Pancreas (tissue), 10 donors: ENCODE measurements at places on chromosomes 6 and 20. TPM values are rescaled to one million over a fixed set of nuclear protein-coding genes. Genes with fewer than 3 reads are reported as not detected.

SLC22A23 gene
- 12.6 TPM for total RNA-seq

DNA sequence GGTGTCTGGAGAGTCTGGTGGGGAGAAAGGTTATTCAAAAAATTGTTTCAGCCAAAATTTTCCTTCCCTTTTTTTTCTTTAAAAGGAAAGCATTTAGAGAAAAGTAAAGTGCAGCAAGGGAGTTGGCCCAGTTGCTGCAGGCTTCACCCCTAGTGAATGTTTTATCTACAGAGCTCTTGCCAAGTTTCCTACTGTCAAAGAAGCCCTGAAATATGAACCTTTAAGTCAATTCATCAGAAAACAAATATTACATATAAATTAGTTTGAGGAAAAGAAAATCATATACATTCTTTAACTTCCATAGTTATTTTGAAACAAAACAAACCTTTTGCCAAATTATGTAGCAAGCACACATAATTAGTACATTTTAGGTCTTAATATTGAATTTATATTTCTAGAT is 25.0 kb upstream of the HMGCLL1 start:
- no peak for DNase-seq

GRCh38 chr6:105791583-105792318 is 294.4 kb upstream of the PRDM1 start:
- DNase-seq: no peak

- DNase-seq: no peak
These were observed 14.3 kb downstream of the LYRM4 start for GRCh38 chr6:5246141-5247097.

OR12D3 gene
- not detected for total RNA-seq

- no peak for DNase-seq
These were observed 41.7 kb downstream of the SLC24A3 start for GRCh38 chr20:19253916-19254820.

DNA sequence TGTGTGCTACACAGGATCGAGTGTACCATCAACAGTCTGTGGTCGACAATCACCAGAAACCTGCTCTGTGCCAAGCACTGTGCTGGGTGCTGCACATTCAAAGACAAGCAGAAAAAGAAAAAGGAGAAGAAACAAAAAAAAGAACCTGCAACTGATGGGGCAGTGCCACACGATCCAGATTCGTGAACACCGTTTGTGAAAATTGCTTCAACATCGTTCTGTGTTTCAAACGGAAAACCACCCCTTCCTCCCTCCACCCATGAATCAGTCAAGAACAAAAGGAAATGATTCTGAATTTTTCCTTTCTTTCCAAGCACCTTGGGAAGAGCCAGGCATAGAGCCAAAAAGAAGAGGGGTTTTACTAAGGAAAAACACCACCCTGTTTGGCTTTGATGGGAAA is 129.2 kb upstream of the ARID1B start:
- DNase-seq: no peak

- DNase-seq: no peak
These were observed 42.8 kb downstream of the LAMA2 start for GRCh38 chr6:128925765-128926164.

DNA sequence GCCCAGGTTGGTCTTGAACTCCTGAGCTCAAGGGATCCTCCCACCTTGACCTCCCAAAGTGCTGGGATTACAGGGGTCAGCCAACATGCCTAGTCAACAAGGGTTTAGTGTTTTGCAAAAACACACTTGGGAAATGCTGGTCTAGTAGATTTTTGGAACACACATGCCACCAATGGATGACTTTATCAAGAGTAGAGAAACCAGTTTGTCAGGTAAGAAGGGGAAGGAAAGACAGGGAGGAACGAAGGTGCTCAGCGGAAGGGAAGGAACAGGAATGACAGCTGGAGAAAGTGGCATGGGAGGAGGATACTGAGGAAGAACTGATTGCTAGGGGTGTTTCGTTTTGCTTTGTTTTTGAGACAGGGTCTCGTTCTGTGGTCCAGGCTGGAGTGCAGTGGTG is 15.6 kb upstream of the SEC63 start:
- DNase-seq: no peak

DNA sequence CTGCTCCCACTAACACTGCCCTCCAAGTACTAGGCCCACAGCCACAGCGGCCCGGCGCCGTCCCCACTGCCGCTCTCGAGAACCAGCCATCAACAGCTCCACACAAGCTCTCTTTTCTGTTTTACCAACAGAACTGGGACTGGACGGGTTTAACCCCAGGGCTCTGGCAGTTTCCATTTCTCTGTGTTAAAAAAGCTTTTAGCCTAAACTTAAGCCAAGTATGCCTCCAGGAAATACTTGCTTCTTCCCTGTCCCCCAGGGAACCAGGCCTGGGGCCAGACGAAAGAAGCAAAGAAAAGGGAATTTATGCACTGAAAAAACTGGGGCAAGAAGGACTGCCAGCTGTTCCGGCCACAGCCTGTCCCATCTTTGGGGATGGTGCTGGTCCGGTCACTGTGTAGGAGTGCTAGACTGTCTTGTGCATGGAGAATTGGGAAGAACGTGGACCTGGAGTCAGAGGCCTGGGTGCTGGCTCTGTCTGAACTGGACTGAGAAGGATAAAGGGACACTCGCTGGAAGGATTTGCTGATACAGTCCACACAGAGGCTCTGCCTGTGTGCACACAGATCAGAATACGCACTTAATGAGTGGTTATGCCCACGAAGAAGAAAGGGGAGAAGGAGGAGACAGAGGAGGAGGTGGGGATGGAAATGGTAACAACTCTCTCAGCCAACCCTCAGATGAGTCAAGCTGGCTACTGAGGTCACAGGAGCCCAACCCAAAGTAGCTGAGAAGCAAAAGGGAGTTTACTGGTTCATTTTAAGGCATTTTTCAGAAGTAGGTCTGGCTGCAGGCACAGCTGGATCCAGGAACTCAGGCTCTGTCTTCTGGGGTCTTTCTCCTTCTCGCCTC is 254.4 kb upstream of the PMEPA1 start:
- no peak for DNase-seq

TNF gene
- total RNA-seq: 0.85 TPM

DNA sequence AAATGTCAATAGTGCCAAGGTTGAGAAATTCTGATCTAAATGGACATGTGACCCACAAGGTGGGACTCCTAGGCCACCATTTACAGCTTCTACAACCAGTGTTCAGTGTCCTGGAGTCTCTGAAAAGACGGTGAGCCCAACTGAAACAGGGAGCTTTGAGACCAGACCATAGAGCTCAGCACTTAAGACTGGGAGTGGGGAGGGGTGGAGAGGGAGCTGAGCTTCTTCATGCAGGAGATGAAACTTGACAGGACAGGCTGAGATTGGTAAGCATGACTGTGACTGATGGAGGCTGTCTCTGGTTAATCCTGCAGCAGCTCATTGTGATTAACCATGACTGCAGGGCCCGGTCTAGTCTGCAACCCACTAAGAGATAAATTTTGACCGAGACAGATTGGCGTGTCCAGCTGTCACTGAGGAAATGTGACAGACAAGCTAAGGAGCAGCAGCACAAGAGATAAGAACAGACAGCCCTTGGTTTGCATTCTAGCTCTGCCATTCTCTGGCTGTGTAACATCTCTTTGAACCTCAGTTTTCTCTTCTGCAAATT is 1.4 kb upstream of the AAR2 start:
- no peak for DNase-seq

DNA sequence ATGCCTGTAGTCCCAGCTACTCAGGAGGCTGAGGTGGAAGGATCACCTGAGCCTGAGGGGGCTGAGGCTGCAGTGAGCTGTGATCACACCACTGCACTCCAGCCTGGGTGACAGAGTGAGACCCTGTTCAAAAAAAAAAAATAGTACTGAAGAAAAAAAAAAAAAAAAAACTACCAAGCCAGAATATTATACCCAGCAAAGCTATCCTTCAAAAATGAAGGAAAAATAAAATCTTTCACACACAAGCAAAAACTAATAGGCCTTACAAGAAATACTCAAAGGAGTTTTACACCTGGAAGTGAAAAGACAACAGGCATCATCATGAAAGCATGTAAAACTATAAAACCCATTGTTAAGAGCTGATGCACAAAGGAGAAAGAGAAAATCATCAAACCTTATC is 37.5 kb upstream of the SRSF6 start:
- DNase-seq: no peak

ULBP1 gene
- total RNA-seq: 1.3 TPM

DNA sequence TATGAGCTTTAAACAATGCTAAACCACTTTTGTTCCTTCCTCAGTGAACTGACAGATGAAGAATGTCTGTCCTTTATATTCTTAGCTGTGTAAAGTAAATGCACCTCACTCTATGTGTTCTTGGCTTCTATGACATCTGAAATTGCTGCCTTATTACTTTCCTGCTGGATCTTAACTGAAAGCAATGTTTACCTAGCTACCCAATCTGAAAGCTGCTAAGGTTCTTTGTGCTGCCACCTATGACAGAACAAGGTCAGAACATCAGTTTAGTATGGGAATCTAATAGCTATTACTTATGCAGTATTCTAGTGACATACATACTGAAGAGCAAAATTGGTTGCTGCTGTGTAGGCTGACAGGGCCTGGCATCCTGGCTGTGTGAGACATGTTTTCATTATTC is 444.1 kb downstream of the KHDRBS2 start:
- no peak for DNase-seq

- DNase-seq: no peak
These were observed 151.3 kb downstream of the F13A1 start for GRCh38 chr6:6169141-6169540.

- no peak for DNase-seq
These were observed 58.2 kb downstream of the ZNF831 start for GRCh38 chr20:59221707-59222252.

- DNase-seq: no peak
These were observed 58.6 kb downstream of the SYNJ2 start for GRCh38 chr6:158040051-158040803.

ADGRF1 gene
- 0.61 TPM for total RNA-seq

DNA sequence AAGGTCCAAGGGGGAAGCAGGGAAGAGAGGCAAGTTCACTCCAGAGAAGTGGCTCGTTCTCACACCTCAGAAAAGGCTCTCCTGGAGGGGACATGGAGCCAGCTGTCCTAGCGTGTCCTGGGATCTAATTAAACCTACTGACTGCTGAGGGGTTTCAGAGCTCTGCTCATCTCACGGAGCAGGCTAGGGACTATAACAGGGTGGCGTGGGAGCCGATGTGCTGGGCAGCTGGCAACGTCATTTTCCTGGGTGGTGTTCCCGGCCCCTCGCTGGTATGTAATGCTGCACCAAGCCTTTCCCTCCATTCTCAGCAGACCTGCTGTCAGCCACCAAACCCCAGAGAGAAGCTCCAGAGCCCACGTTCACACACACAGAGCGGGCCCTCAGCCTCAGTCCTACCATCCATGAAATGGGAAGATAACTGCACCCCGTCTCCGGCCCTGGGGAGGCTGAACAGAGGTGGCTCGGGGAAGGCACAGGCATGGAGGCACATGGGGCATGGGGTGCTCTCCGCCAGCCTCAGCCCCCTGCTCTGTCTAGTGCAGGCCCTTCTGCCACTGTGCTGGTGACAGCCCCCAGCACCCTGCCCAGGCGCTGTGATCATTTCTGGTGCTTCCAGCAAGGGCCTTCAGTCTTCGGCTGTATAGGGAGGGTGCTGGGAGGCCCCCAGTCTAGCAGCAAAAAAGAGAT is 1.9 kb downstream of the CST7 start:
- DNase-seq: no peak

KHDRBS2 gene
- total RNA-seq: 0.12 TPM

- DNase-seq: no peak
These were observed 85.3 kb downstream of the TRMT6 start for GRCh38 chr20:5864873-5865587.

EPPIN gene
- total RNA-seq: not detected

DNA sequence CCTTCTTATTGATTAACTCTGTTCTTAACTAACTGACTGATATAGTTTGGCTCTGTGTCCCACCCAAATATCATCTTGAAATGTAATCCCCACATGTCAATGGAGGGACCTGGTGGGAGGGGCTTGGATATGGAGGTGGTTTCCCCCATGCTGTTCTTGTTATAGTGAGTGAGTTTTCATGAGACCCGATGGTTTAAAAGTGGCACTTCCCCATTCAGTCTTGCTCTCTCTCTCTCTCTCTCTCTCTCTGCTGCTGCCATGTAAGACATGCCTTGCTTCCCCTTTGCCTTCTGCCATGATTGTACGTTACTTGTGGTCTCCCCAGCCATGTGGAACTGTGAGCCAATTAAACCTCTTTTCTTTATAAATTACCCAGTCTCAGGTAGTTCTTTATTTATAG is 81.8 kb upstream of the SPACA1 start:
- DNase-seq: no peak

KIF25 gene
- 0.28 TPM for total RNA-seq

GRCh38 chr20:51258582-51259165 is 235.8 kb upstream of the KCNG1 start:
- DNase-seq: no peak

DNA sequence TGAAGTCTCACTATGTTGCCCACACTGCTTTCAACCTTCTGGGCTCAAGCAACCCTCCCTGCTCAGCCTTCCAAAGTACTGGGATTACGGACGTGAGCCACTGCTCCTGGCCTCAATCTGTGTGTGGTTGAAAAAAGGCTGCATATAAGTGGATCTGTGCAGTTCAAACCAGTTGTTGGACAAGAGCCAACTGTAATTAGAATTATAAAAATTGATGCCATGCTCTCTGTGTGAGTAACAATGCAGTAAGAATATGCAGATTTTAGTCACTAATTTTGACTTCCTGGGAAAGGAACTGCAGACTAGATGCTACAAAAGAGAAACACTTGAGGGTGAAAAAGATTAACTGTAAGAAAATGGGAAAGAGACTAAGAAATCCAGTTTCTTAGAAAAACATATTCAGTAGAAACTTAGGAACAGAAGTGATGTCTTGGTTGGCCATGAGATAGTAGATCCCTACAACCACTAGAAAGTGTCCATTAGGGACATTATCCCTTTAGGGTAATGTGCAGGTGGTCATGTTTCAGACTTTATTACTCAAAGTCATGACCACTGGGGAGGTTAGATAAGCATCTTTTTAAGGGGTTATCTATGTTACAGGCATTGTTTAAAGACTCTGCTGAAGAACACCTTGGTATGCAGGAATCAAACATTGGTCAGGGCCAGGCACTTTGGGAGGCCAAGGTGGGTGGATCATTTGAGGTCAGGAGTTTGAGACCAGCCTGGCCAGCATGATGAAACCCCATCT is 26.3 kb downstream of the ITCH start:
- no peak for DNase-seq

FYN gene
- 15.1 TPM for total RNA-seq

- DNase-seq: no peak
These were observed 96.7 kb downstream of the L3MBTL3 start for GRCh38 chr6:130115036-130115435.

OLIG3 gene
- not detected for total RNA-seq

TNNC2 gene
- not detected for total RNA-seq

NOX3 gene
- not detected for total RNA-seq

GRCh38 chr20:45910670-45911485 is 1.1 kb downstream of the PLTP start:
- peak; percentile 96 for DNase-seq

- no peak for DNase-seq
These were observed 284.7 kb downstream of the ALDH8A1 start for GRCh38 chr6:134665029-134665723.

NOTCH4 gene
- 5.7 TPM for total RNA-seq
